ENCODE measurements at places on chromosomes 5 and 9.

- no peak for DNase-seq
Measured at GRCh38 chr5:123095798-123096120, 6.7 kb downstream of the PRDM6 start.

GRCh38 chr5:138641547-138642298, 66.5 kb upstream of the HSPA9 start:
- DNase-seq: peak; percentile 77

DNA sequence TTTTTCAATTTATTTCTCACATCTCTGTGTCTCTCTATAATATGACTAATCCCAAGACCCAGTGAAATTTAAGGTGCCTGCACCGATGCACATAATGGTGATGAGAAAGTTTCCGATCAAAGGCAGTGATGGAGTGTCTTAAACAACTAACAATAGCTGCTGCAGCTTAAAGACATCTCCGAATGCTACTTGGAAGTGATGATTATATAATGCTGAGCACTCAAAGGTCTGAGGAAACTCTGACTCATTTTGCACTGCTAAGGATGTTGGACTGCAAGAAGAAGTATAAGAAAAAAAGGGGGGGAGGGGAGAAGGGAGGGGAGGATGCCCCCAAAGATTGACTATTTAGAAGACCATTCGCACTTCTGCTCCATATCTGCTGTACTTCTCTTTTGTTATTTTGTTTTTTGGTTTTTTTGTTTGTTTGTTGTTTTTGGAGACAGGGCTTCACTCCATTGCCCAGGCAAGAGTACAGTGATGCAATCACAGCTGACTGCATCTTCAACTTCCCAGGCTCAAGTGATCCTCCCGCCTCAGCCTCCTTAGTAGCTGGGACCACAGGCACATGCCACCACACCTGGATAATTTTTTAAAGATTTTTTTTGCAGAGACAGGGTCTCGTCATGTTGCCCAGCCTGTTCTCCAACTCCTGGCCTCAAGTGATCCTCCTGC, 192.2 kb downstream of the HSD17B3 start:
- peak; percentile 8 for DNase-seq

DNA sequence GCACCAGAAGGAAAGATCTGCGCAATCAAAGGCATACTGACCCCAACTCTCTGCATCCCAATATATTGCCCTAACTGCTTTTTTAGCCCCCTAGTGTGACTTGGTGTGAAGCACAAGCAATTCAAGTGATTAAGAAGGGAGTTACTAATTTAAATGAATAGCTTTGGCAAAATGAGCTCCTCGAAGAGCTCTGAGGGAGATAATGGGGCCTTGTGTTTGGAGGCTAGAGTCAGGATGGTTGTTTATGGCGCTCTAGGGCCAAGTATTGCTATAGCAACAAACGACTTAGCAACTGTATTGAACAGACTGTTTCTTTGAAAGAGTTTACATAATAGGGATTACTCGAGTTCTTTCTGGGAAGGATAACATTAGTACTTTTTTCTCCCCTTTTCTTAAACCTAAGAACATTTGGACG, 11.5 kb upstream of the C5orf58 start:
- no peak for DNase-seq

DNA sequence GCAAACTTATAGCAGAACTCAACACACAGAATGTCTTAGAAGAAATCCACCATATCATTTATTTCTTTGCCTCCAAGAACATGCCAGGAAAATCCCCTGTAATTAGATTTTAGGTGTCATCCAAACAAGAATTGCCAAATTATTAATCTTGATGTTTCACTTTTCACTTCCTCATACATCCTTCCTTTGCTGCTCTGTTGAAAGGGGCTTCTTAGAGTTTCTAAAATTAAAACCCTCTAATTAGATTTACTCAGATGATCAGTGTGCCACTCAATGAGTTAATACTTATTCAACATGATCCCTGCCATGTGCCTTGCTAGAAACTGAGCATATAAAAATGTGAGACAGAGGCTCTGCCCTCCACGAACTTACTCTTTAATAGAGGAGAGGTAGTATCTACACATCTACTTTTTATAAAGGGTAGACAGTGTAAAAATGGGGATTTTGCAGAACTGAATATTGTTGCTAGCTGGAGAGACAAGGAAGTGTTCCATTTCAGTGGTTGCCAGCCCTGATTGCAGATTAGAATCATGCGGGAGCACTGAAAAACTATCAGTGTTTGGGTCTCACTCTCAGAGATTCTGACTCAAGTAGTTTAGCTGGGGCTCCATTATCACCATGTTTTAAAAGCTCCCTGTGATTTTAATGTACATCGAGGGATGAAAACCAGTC, 498.4 kb downstream of the TLE4 start:
- DNase-seq: no peak

GRCh38 chr9:99866398-99866797, 40.1 kb upstream of the STX17 start:
- no peak for DNase-seq

- no peak for DNase-seq
Measured at GRCh38 chr5:166341740-166342337, 1949.6 kb upstream of the WWC1 start.

- peak; percentile 28 for DNase-seq
Measured at GRCh38 chr5:157463621-157464518, 3.9 kb downstream of the NIPAL4 start.

DNA sequence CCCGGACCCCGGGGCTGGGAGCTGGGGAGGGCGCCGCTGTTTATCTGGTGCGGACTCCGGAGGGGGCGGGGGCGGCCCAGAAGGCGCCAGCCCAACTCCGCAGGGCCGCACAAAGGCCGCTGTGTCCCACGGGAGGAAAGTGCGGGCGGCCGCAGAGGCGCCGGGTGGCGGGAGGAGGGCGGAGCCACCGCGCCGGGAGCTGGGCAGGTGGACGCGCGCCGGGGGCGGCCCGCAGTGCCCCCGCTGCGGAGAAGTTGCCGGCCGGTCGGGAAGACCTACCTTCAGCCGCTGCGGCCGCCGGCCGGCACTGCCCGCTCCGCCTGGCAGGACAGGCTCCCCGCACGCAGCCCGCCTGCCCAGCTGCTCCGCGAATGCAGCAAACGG, 43.6 kb downstream of the NACC2 start:
- DNase-seq: no peak

DNA sequence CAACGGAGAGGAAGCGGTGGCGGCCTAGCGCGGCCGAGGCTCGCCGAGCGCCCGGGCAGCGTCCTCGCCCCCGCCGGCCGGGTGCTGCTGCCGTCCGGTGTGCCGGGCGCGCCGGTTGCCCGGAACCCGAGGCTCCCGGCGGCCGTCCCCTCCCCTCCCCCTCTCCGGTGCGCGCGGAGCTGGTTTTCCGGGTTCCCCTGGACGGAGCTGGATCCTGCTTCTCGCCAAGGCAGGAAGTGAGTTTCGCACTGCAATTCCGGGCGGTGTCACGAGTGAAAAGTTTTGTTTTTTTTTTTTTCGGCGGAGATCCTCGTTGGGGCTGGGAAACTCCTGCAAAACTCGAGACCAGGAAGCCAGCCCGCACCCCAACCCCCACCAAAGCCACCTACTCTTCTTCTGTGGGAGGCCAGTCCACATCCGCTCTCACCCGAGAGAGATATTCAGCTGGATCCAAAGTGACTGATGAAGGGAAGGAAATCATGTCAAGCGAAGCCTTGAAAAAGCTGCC, at the start of gene ERBIN:
ERBIN (plus strand) TSS at position 300 of the 508 bp plus-strand sequence. CDS start 66,144 bp downstream, outside the sequence.
- DNase-seq: peak; percentile 77

GRCh38 chr5:179344431-179345182, 654 bp downstream of the ADAMTS2 start:
- no peak for DNase-seq

GRCh38 chr5:144582066-144582465, 411.4 kb downstream of the KCTD16 start:
- DNase-seq: no peak

DNA sequence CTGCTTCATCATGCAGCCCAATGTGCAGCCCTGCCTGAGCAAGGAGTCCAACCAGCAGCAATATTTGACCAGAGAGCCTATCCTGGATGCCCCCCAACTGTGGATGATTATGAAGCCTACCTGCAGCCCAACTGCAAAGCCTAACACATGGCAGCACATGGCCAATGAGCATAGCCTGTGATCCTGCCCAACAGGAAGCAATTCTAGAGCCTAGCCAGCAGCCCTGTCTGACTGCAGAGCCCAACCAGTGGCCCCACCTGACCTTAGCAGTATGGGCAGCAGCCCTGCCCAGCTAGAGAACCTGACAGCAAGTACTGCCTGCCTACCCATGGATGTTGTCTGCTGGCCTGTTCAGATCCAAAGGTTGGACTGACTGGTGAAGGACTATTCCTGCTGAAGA, 97.3 kb upstream of the SH3GL2 start:
- no peak for DNase-seq

GRCh38 chr9:33437205-33437604, 10.2 kb downstream of the AQP3 start:
- DNase-seq: no peak

GRCh38 chr9:126106404-126106803, 220.2 kb upstream of the MVB12B start:
- no peak for DNase-seq

GRCh38 chr5:137142764-137143605, 356.1 kb downstream of the SPOCK1 start:
- DNase-seq: no peak

- no peak for DNase-seq
Measured at GRCh38 chr5:83922699-83923098, 202.0 kb upstream of the HAPLN1 start.

DNA sequence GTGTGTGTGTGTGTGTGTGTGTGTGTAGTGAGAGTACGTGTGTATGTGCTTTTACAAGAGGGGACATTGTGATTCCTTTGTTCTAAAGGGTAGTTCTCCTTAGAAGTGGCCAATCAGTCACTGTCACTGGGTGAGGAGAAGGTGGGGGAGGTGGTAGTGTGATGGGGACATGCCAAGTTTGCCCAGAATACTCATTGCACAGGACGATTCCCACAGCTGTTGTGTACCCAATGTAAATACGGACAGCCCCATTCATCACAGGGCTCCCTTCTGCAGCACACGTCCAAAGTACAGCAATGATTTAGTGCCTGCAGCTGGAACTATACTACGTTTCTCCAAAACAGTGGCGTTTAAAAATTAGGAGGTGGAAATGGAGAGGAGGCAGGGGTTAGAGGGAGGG, 287.8 kb downstream of the TLR4 start:
- no peak for DNase-seq

DNA sequence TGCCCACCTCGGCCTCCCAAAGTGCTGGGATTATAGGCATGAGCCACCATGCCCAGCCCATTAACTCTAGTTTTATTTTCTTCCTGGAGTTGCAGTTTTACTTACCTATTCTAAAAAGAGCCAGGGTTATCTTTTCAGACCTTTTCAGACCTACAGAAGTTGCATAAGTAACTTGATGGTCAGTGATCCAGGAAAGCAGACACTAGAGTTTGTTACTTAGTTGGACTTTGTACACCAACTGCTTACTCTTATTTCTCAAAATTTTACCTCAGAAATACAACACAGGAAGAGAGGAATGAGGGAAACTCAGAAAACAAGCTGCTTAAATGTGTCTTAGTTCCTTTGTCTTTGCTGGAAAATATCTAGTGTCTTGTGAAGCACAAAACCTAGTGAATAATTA, 25.4 kb downstream of the RAD23B start:
- no peak for DNase-seq

- no peak for DNase-seq
Measured at GRCh38 chr9:37617832-37618231, 25.4 kb upstream of the TOMM5 start.

DNA sequence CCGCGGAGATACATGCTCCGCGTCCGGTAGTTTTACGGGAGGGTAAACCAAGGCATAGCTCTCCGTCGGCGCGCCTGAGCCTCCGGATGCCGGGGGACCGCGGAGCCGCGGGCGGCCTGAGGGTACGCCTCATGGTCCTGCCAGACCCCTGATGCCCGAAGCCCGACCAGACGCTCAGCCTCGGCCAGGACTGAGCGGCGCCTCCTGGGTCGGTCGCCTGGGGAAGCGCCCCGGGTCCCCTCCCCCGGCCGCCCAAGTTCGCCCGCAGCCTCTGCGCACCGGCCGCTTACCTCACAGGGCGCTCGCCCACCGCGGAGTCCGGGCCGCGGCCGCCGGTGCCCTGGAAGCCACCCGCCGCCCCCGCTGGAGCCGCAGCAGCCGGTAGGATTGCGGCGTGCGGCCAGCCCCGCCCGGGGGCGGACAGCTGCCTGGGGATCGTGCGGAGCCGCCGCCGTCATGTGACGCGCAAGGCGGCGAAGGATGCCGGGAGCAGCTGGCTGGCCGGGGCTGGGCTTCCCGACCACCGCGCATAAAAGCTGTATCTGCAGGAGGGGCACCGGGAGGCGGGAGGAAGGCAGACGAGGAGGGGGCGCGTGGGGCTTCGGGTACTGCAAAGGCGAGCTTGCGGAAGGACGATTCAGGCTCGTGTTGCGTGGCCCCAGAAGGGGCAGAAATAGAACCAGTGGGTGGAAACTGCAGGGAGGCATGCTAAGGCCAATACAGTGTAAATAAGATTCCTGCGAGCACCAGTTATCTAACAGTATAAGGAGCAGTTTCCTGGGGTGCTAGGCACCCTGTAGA, at the start of gene FBXO10:
FBXO10 (minus strand) TSS at position 460 of the 801 bp plus-strand sequence. CDS start 34,612 bp downstream, outside the sequence.
- peak; percentile 35 for DNase-seq

DNA sequence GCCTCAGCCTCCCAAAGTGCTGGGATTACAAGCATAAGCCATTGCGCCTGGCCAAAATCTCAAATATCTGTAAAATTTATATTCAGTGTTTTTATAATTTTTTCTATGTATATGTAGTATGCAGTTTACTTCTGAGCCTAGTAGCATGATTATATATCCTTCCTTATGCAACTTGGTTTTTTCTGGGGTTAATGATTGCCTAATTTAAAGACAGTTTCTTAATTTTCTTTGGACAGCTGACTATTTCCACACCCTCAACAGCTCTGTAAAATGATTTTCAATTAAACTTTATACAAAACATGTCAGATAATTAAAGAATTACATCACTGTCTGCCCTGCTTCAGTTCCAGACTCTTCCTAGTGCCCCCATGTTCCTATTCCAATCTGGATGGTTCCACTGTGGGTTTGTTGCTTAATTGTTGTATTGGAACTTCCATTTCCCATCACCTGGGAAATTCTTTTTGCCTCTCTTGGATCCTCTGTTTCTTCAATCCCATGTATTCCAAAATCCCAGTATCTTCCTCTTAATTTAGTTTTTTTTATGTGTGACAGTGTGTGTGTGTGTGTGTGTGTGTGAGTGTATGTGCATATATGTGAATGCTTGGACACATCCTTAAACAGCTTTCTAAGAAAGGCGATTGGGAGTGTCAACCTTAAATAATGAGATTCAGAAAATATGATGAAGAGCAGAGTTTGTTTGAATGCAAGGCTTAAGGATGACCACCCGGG, 53.2 kb downstream of the C5orf22 start:
- DNase-seq: no peak

DNA sequence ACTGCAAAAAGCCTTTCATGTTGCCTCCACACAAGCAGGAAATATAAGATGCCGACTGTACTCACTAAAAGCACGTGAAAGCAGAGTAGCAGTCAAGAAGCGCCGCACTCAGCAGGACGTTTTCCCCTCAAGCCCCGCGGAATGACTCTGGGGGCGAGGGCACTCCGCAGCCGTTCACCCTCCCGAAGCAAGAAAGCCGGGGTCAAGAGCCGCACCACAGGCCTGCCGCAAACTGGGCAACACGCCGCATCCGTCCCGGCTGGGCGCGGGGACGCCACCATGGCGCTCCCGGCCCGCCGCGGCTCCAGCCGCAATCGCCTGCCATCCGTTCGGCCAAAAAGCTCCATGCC, 364 bp downstream of the RPS6 start:
- DNase-seq: peak; percentile 41

Data from activated CD4-positive, alpha-beta T cell treated with anti-CD3 and anti-CD28 coated beads, Interleukin-2, amount 50 U/mL, for 16 hours (primary cell).